Glomerular endothelial cell (primary cell): ENCODE measurements at places on chromosomes 1 and 21.

DNA sequence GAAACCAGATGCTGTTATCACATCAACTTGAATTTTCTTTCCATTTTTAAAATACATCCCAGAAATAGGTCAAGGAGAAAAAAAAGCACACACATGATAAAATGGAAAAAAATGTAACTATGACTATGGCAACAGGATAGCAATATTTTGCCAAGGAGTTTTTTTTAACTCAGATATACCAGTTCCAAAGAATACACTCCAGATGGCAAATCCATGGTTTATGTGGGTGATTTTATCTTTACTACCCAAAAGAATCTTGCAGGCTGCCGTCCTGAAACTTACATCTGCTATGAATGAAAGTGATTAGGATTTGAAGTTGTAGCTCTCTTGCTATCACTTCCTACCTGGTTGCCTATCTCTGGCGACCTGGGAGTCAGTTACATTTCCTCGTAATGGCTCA, 91.0 kb upstream of the PLPPR4 start:
- DNase-seq, result no peak

GRCh38 chr1:155831279-155831976, 25.6 kb downstream of the GON4L start:
- DNase-seq, result no peak

DNA sequence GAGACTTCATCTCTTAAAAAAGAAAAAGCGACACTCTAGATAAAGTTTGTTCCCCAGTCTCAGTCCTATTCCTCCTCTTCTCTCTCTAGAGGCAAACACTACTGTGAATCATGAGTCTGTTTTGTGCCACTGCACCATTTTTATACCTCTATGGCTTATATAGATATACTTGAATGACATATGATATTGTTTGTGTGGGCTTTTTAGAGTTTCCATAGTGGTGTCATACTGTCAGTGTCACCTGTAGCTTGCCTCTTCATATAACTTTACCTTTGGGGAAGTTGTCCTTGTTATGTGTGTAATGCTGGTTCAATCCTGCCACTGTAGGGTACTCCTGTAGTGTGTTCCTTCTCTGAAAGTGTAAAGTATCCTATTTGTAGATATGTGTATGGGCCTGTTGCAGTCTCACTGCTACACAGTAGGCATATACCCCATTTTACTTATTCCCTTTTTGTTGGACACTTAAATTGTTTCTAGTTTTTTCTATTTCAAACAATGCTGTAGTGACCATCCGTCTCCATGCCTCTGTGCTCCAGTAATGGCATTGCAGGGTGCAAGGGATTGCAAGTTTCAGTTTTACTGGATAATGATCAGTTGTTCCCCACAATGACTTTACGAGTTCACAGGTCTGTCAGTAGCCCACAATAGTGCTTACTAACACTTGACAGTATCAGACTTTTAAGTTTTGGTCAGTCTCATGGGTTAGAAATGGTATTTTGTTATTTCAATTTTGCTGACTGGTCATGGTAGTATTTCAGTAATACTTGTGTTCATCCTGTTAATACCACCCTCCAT, 2.7 kb downstream of the PRMT2 start:
- DNase-seq, result no peak

DNA sequence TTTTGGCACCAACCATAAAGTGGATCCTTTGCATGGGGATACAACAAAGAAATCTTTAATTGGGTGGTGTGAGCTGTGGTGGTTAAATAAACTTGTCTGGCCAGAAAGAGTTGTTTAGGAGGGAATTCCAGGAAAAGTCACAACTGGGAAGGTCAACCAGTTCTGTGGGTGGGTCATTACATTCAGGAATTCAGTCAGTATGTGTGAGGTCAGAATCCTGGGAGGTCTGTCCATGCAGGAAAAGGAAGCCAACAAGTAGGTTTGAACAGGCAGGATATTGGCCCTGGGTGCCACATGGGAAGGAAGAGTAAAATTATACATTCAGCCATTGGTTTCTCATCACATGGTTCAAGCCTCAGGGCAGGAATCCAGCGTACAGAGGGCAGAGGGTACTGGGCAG, 162.3 kb upstream of the ADAMTS5 start:
- no peak for DNase-seq

DNA sequence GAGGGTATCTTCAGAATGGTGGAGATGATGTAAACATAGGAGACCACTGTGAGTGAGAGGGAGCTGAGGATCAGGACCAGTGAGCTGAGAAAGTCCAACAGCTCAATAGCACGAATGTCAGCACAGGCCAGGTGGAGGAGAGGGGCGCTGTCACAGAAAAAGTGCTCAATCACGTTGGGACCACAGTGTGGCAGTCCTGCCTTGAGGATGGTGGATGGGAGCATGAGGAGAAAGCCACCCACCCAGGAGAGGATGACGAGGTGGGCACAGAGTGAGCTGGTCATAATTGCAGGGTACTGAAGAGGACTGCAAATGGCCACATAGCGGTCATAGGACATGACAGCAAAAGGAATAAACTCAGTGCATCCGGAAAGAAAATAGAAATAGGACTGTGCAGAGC, 8.1 kb downstream of the OR11L1 start:
- DNase-seq, result no peak

- DNase-seq, result no peak
Observed at GRCh38 chr1:156356875-156357534, 12.0 kb upstream of the RHBG start.

DNA sequence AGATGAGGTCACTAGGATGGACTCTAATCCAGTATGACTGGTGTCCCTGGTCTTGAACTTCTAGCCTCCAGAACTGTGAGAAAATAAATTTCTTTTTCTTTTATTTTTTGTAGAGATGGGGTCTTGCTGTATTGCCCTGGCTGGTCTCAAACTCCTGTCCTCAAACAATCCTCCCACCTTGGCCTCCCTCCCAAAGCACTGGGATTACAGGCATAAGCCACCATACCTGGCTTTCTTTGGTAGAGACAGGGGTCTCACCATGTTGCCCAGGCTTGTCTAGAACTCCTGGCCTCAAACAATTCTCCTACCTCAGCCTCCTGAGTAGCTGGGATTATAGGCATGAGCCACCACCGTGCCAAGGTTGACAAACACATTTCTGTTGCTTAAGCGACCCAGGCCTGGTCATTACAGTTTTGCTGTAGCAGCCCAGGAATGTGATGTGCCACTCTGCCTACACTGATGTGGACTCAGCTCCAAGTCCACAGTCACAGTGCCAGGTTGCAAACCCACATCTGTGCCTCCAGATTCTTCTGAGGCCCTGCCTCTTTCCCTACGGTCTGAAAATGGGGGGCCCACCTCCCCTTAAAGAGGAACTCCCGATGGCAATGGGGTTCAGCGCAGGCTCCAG, 15.9 kb downstream of the PYCR2 start:
- no peak for DNase-seq

- DNase-seq, result no peak
Observed at GRCh38 chr1:155200920-155201319, 6.8 kb downstream of the THBS3 start.

GRCh38 chr1:205535866-205536758, 31.6 kb downstream of the CDK18 start:
- no peak for DNase-seq

DNA sequence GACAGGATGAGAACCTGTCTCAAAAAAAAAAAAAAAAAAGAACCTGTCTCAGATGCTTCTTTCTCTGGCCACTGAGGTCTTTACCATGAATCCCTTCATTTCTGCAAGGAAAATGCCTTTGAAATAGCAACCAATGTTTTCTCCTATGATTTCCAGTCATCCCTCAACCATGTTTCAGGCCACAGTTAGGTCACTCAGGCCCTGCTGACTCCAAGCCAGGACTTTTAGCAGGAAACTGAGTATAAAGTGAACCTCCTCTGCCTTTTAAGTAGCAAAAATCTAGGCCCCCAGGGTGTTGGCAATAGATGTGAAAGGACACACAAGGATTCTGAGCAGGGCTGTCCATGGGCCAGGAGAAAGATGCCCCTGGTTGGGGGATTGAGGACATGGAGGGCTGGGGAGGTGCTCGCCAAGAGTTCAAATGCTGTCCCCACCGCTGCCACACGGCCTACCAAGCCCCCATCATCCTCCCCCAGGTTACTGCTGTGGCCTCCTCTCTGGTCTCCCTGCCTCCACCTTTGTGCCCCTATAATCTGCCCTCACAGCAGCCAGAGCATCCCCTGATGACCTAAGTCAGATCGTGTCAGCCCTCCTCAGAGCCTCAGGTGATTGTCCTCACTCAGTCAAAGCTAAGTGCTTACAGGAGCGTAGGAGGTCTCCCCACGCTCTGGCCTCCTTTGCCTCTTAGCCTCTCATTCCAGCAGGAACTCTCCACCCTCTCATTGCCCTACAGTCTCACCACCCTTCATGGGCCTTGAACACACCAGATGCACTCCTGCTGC, 54.6 kb downstream of the MATN1 start:
- DNase-seq, result no peak

GRCh38 chr1:42013881-42014470, 95.3 kb upstream of the HIVEP3 start:
- no peak for DNase-seq

GRCh38 chr1:110151175-110151669, 928 bp downstream of the SLC6A17 start:
- no peak for DNase-seq
